Endothelial cell (in vitro differentiated cells): ENCODE measurements at places on chromosomes 6 and 20. TPM values are rescaled to one million over a fixed set of nuclear protein-coding genes. Genes with fewer than 3 reads are reported as not detected.

The RAET1G gene
- total RNA-seq = 3.8 TPM

The PHIP gene
- total RNA-seq = 42.4 TPM

DNA sequence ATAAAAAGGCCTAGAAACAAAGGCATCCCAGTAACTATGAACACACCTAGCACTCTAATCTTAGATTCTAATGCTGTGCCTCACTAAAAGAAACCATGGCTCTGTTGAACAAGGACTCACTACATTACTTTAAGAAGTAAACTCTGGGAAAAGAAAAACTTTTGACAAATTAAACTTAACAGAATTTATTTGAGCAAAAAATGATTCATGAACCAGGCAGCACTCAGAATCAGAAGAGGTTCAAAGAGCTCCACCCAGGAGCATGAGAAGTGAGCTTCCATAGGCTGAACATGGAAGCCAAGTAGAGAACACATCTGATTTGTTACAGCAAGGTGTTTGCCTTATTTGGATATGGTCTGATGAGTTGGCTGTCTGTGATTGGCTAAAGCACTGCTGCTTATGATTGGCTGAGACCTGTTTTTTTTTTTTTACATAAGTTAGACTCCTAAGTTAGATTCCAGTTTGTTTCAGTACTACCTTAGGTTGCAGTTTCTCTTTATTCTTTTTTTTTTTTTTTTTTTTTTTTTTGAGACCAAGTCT is 343.6 kb upstream of the SASH1 start:
- H3K27me3 ChIP-seq = no peaks in the 10 kb centered on the region
- H3K27ac ChIP-seq = no peak overlapping the region
- no peak for DNase-seq
- no peak overlapping the region for H3K4me3 ChIP-seq

The TRDN gene
- 9.1 TPM for total RNA-seq

- no peaks in the 10 kb centered on the region for H3K27me3 ChIP-seq
- H3K4me3 ChIP-seq = peak overlapping the region; percentile 32
- peaks cover 14% of the 10 kb centered on the region for H3K36me3 ChIP-seq
- H3K4me1 ChIP-seq = peaks cover 12% of the 10 kb centered on the region
- DNase-seq = no peak
Observed at GRCh38 chr20:36252511-36252910, 16.2 kb downstream of the AAR2 start.

DNA sequence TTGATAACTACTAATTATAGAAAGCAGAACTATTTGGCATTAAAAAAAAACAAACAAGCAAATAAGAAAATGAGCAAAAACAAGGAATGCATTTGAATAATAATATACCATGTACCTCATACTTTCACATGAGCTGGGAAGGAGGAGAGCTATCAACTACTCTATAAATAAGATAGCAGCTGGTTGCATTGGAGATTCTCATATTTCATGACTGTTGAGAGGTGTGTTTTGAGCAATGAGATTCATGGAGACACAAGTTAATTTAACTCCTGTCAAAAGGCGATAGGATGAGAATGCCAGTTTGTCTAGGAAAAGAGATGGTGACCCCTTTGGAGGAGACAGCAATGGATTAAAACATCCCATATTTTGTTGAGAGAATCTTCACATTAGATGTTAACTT is 348.8 kb upstream of the SPTLC3 start:
- DNase-seq = no peak
- H3K36me3 ChIP-seq = no peaks in the 10 kb centered on the region
- H3K27me3 ChIP-seq = no peaks in the 10 kb centered on the region
- H3K4me3 ChIP-seq = no peak overlapping the region
- H3K4me1 ChIP-seq = no peaks in the 10 kb centered on the region

The HDGFL1 gene
- not detected for total RNA-seq

DNA sequence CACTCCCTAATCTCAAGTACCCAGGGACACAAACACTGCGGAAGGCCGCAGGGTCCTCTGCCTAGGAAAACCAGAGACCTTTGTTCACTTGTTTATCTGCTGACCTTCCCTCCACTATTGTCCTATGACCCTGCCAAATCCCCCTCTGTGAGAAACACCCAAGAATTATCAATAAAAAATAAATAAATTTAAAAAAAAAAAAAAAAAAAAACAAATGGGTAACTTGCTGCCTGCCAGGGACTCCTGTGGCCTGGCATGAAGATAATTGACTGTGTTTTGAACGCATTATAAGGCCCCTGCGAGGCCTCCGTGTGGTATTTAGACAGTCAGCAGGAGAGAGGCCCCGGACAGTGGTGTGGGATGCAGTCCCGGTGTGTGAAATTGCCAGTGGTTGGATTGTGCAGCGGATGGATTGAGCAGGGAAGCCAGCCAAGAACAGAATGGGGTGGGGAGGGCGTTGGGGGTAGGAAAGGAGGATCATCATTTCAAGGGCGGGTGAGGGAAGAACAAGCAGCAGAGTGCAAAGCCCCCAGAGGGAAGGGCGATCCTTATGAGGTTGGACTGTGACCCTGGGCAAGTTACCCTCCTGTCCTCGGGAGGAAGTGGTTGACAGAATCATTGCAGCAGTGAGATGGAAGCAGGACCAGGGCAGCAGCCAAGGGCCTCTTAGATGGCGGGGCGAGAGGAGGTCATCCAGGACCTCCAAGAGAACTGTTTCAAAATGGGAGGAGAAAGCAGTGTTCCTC is 43.3 kb downstream of the PPARD start:
- H3K4me3 ChIP-seq = peak overlapping the region; percentile 73
- peaks cover 24% of the 10 kb centered on the region for H3K36me3 ChIP-seq
- H3K27ac ChIP-seq = no peak overlapping the region
- peaks cover 7% of the 10 kb centered on the region for H3K27me3 ChIP-seq
- H3K4me1 ChIP-seq = peaks cover 9% of the 10 kb centered on the region

- no peak for DNase-seq
- H3K36me3 ChIP-seq = no peaks in the 10 kb centered on the region
- H3K4me3 ChIP-seq = no peak overlapping the region
- H3K4me1 ChIP-seq = peaks cover 14% of the 10 kb centered on the region
Observed at GRCh38 chr6:3329393-3330051, 70.8 kb downstream of the PSMG4 start.

DNA sequence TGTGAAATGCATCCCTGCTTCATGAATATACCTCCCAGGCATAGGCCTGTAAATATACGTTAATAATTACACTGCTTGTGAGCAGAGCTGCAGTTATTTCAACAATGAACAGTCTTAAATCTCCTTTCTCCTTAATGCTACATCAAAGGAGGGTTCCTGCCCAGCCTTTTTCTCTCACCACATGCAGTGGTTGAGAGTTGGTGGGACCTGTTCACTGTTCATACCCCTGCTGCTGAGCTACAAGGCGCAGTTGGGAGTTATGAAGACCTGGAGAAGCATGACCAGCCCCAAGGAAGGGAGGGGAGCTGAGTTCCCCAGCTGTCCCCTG is 111.9 kb upstream of the FOXQ1 start:
- DNase-seq = no peak
- no peak overlapping the region for H3K4me3 ChIP-seq
- H3K27me3 ChIP-seq = peaks cover 2% of the 10 kb centered on the region
- H3K36me3 ChIP-seq = no peaks in the 10 kb centered on the region
- H3K27ac ChIP-seq = no peak overlapping the region
